ENCODE measurements at places on chromosomes 6 and 20. TPM values are rescaled to one million over a fixed set of nuclear protein-coding genes. Genes with fewer than 3 reads are reported as not detected.

Gene BTNL2
- polyA plus RNA-seq = not detected

Gene AFDN
- 4.5 TPM for polyA plus RNA-seq

GRCh38 chr20:38076548-38076947 is 43.0 kb downstream of the RPRD1B start:
- H3K4me1 ChIP-seq = peaks cover 24% of the 10 kb centered on the region
- no peaks in the 10 kb centered on the region for H3K27me3 ChIP-seq
- H3K36me3 ChIP-seq = peaks cover 21% of the 10 kb centered on the region
- H3K27ac ChIP-seq = no peak overlapping the region
- DNase-seq = no peak
- H3K4me3 ChIP-seq = no peak overlapping the region

DNA sequence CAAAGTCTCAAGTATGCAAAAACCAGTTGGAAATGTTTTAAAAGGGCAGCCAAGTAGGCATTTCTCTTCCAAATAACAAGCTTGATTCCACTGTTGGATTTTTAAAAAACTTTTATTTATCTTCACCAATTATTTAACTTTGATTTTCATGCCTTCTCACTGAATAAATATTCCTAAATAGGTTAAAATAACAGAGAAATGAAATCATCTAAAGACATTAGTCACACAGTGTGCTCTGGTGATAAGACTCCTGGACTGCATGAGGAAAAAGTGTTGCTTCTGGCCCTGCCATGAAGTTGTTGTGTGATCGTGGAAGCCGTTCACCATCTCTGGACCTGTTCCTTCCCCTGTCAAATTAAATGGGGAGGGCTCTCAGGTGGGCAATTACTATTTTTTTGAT is 33.8 kb upstream of the IGF2R start:
- no peak overlapping the region for H3K27ac ChIP-seq
- peaks cover 7% of the 10 kb centered on the region for H3K4me1 ChIP-seq
- no peaks in the 10 kb centered on the region for H3K36me3 ChIP-seq
- H3K27me3 ChIP-seq = no peaks in the 10 kb centered on the region
- H3K4me3 ChIP-seq = no peak overlapping the region
- DNase-seq = peak; percentile 51

Gene SDCBP2
- 4.2 TPM for polyA plus RNA-seq

DNA sequence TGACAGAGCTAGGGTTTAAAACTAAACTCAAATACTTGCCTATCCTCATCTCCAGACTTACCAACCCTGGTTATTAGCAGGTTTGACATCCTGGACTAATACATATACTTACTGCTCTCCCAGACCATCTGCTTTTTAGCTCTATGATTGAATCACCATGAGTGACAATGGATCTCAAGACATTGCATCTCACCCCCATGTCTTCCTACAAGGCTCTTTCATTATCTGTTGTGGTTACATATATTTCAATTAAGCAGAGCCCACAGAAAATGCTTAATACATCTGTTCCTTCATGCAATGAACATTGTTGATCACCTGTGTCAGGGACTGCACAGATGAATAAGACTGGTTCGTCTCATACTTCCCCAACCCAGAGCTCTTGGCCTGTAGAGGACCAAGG is 19.4 kb downstream of the SAMD3 start:
- no peak for DNase-seq
- no peak overlapping the region for H3K27ac ChIP-seq
- no peaks in the 10 kb centered on the region for H3K27me3 ChIP-seq
- no peaks in the 10 kb centered on the region for H3K36me3 ChIP-seq
- H3K4me1 ChIP-seq = no peaks in the 10 kb centered on the region
